Muscle of arm (tissue), 14 donors: ENCODE measurements at places on chromosomes 16 and 17. TPM values are rescaled to one million over a fixed set of nuclear protein-coding genes. Genes with fewer than 3 reads are reported as not detected.

GRCh38 chr17:76079956-76080767 is 1.2 kb downstream of the ZACN start:
- no peak for DNase-seq

Gene OTOA
- not detected for polyA plus RNA-seq

GRCh38 chr16:81608523-81609209 is 164.1 kb downstream of the CMIP start:
- no peak for DNase-seq

- peak; percentile 81 for DNase-seq
Observed at GRCh38 chr16:75589306-75589705, 23.1 kb downstream of the GABARAPL2 start.

Gene ZNF385C
- 10.2 TPM for polyA plus RNA-seq

Gene GAS2L2
- polyA plus RNA-seq, result 0.07 TPM

Gene NLE1
- 12.8 TPM for polyA plus RNA-seq

- DNase-seq, result no peak
Observed at GRCh38 chr16:85888405-85889331, 10.3 kb upstream of the IRF8 start.

DNA sequence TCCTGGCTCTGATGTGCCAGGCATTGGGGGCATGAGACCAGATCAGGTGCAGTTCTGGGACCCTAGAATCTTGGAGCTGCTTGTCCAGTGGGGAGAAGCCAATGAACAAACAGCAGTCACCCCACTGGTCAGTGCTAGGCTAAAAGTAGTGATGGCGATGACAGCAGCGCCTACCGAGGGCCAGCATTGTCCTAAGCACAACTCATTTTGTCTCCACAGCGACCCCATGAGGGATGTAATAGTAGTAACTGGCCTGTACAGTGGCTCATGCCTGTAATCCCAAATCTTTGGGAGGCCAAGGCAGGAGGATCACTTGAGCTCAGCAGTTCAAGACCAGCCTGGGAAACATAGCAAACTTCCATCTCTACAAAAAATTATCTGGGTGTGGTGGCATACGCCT is 6.2 kb downstream of the SMCR8 start:
- no peak for DNase-seq

DNA sequence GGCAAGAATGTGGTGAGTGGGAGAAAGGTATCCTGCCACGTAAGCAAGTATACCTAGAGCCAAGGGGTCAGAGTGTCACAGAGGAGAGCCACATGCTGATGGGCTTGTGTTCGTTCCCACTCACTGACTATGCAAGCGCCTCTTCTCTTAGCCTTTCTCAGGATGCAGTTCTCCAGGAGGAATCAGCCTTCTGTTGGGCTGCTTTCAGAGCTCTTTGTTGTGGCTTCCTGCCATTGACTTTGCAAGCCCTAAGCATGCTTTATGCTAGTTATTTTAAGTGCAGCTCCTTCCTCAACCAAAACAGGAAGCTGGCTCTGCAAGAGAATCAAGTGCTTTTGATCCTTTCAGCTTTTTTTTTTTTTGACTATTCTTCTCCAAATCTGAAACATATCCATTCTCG is 66.6 kb downstream of the SIAH1 start:
- DNase-seq, result peak; percentile 18

Gene SDR42E1
- 4.1 TPM for polyA plus RNA-seq

GRCh38 chr16:51577621-51578303 is 426.7 kb upstream of the SALL1 start:
- no peak for DNase-seq

Gene CHMP1A
- polyA plus RNA-seq, result 46.5 TPM

- DNase-seq, result no peak
Observed at GRCh38 chr17:64706224-64707049, 44.3 kb upstream of the SMURF2 start.

DNA sequence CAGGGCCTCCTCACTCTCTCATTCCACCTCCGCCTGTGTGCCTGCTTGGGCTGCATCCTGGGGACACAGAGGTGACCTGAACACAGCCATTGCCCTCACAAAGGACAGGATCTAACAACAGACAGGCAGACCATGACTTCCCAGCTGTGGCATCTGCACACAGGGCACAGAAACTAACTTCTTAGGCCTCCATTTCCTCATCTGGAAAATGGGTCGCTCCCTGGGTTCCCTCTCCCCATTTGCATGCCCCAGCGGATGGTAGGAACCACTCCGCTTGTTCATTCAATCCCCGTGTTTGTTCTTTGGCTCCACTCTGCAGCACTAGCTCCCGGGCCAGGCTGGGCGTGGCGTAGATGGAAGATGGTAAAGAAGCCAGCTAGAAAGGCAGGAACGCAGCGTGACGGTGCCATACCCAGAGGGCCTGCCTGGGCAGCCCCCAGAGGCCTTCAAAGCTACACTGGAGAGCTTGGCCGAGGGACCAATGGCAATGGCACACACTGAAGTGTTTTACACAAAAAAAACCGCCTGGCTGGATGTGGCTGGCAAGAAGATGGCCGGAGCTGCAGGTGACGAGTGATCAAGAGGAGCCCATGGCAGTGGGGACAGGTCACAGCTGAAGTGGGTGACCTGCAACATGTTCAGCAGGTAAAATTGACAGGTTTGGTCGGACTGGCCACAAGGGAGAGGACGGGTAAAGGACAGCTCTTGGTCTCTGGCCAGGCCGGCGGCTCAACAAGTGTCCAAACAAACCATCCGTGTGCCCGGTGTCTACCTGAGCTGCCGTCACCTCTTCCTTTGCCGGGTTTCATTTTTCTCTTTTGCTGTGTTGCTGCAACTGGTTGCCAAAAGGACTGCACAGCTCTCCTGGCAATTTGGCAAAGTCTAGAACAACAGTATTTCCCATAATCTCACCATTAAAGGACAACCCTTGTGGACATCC is 66.9 kb downstream of the SOCS1 start:
- DNase-seq, result no peak

- DNase-seq, result no peak
Observed at GRCh38 chr17:79861413-79862216, 22.4 kb upstream of the CBX4 start.

- no peak for DNase-seq
Observed at GRCh38 chr16:4115949-4116318, 308 bp downstream of the ADCY9 start.

DNA sequence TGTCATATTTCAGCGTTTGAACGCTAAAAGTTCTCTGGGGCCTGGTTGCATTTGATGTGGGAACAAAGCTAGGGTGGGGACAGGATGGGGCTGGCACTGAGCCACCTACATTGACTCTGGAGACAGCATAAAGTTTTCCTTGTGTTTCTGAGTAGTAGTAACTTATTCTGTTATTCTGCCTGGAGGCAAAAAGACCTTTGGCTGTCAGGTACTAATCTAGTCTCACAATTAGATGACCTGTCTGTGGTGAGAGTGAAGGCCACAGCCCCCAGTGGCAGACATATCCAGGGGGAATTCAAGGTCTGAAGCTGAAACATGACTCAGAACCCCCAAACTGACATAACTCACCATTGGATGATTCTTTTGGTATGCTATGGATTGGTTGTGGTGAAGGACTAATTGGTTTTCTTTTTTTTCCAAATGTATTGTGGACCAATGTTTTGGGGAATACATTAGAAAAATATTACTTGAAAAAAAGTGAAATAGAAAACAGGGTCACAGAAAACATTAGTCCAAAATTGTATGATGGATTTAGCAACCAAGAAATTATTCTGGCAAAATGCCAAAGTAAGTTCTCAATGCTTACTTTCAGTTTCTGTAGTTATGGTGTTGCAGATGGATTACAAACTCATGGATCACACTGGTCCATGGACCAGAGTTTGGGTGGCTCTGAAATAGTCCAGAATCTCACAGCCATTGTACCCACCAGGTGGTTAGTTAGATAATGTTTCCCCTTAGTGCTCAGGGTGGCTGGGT is 10.5 kb upstream of the SALL1 start:
- no peak for DNase-seq

DNA sequence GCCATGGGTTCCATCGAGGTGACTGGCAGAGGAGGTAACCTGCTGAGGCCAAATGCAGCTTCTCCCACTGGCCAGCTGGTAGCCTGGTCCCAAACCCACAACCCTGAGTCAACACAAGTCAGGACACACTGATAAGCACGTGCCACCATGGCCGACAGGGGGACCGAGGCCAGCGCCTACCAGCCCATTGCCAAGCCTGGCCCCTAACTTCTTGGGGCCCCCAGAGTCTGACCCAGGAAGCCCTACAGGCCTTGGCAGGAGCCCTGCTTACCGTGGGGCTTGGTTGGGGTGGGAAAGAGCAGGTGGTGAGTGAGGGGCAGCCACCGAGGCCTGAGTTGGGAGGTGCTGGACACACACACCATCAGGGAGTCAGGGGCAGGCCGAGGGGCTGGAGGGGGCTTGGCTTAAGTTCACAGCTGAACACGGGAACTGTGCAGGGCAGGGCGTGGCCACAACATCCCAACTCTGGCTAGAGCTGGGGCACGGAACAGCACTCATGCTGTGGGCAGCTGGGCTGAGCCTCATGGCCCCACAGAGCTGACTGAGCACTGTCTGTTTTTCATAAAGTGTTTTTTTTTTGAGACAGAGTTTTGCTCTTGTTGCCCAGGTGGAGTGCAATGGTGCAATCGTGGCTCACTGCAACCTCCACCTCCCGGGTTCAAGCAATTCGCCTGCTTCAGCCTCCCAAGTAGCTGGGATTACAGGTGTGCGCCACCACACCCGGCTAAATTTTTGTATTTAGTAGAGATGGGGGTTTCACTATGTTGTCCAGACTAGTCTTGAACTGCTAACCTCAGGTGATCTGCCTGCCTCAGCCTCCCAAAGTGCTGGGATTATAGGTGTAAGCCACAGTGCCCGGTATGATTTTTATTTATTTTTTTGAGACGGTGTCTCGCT is 5.5 kb downstream of the MRPL28 start:
- DNase-seq, result no peak

GRCh38 chr16:23840310-23840709 is 4.5 kb downstream of the PRKCB start:
- no peak for DNase-seq

Gene HASPIN
- not detected for polyA plus RNA-seq

Gene MYH8
- polyA plus RNA-seq, result 3,157 TPM

DNA sequence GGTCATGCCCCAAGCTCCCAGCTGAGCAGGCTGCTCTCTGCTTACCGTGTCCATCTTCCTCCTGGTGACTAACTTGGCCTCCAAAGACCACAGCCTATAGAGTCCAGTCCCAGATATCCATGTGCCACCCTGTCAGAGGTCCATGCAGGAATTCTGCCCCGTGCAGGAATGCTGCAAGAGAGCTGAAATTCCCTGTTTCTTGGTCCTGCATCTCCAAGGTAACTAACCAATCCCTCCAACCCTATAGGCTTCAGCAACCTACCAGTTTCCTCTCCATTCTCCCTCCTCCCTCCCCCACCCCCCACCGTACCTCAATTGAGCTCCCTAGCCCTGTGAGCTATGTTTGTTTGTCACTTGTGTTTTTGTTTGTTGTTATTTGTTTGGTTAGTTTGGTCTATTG is 9.6 kb upstream of the MKS1 start:
- no peak for DNase-seq
